Foreskin keratinocyte (primary cell): ENCODE measurements at places on chromosomes 12 and 14. TPM values are rescaled to one million over a fixed set of nuclear protein-coding genes. Genes with fewer than 3 reads are reported as not detected.
A peak's percentile ranks its signal among the peaks of the same experiment; 100 is the strongest.

The TMBIM6 gene
- 306 and 343 TPM in 2 replicates for polyA plus RNA-seq

The EPYC gene
- polyA plus RNA-seq = not detected in 2 replicates

The MAP1LC3B2 gene
- polyA plus RNA-seq = 1.9 and 2.3 TPM in 2 replicates

The CLEC12A gene
- polyA plus RNA-seq = not detected in 2 replicates

The HEBP1 gene
- 40.3 and 44.0 TPM in 2 replicates for polyA plus RNA-seq

The TCL1A gene
- polyA plus RNA-seq = not detected in 2 replicates

The C14orf180 gene
- not detected in 2 replicates for polyA plus RNA-seq

The CPNE8 gene
- 3.8 and 5.1 TPM in 2 replicates for polyA plus RNA-seq

DNA sequence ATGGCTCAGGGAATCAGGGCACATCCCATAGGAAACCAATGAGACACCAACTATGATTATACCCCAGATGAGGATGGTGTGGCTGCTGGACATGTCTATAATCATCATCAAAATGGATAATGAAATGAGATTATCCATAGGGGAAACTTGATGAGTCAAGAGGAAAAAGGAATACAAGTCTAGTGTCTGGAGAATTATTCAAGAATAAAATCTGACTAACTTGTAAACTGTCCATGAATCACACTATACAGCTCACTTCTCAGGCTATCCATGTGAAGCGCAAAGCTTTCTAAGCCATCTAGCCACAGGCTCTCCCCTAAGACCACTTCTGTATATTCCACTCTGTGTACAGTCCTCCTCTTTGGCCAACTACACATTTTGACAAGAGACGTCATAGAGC, 52.5 kb downstream of the DUSP16 start:
- DNase-seq = peak; percentile 90

- DNase-seq = no peak
Observed at GRCh38 chr14:78721756-78722480, 551.7 kb downstream of the NRXN3 start.

- peak; percentile 76 for DNase-seq
Observed at GRCh38 chr12:29741342-29742241, 42.1 kb downstream of the TMTC1 start.

- DNase-seq = no peak
Observed at GRCh38 chr12:89451841-89452251, 72.8 kb downstream of the GALNT4 start.

- no peak for DNase-seq
Observed at GRCh38 chr12:108078428-108078827, 50.7 kb upstream of the WSCD2 start.
